ENCODE measurements at places on chromosomes 12 and 14. TPM values are rescaled to one million over a fixed set of nuclear protein-coding genes. Genes with fewer than 3 reads are reported as not detected.
A peak's percentile ranks its signal among the peaks of the same experiment; 100 is the strongest.

- no peak for DNase-seq
- no peaks in the 10 kb centered on the region for H3K4me1 ChIP-seq
- no peaks in the 10 kb centered on the region for H3K36me3 ChIP-seq
These were observed 7.8 kb downstream of the RASAL1 start for GRCh38 chr12:113127791-113128199.

GRCh38 chr14:64807551-64807950, 72.2 kb downstream of the SPTB start:
- no peaks in the 10 kb centered on the region for H3K36me3 ChIP-seq
- H3K27me3 ChIP-seq, result no peaks in the 10 kb centered on the region
- H3K4me3 ChIP-seq, result no peak overlapping the region
- DNase-seq, result no peak

The TMPRSS12 gene
- not detected for total RNA-seq

DNA sequence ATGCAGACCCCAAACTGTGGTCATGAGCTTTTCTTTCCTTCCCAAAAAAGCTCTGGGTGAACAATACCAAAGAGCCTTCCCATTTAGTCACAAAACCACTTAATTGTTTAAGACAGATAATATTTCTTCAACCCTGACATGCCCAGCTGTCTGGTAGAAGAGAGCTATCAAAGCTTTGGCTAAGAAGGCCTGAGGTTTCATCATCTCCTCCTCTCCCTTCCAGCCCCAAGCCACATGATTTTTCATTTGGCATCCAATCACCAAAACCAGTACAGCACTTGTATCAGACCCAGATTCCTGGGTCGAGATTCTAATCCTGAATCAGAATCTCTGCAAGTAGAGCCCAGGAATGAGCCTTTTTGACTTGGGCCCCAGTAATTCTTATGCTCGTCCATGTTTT, 199.6 kb upstream of the TMEM260 start:
- no peak for DNase-seq
- no peaks in the 10 kb centered on the region for H3K36me3 ChIP-seq
- H3K4me1 ChIP-seq, result no peaks in the 10 kb centered on the region
- H3K27ac ChIP-seq, result no peak overlapping the region
- H3K4me3 ChIP-seq, result no peak overlapping the region

The NGB gene
- total RNA-seq, result not detected

DNA sequence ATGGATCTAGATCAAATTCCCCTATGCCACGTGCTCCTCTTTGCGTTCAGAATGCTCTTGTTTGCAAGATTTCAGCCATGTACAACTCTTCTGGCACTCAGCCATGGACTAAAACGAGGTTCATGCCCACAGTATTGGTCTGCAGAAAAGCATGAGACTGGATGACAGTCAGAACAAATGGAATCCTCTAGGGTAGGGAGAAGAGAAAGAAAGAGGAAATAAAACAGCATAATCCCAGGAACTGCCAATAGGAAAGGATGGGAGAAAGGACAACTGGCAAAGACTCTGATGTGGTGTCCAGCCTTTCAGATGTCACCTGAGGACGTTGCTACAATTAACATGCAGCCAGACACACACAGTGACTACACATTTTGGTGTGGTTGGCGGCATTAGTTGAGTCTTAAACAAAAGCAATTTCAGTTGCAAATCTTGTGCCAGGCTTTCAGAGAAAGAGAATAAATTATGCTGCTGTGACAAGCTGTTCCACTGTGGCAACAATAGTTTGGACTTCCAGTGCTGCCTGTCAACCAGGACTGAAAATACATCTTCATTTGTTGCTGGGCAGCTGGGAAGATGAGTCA, 338.0 kb downstream of the RGS6 start:
- no peak overlapping the region for H3K4me3 ChIP-seq
- no peak overlapping the region for H3K27ac ChIP-seq
- no peaks in the 10 kb centered on the region for H3K36me3 ChIP-seq
- H3K4me1 ChIP-seq, result no peaks in the 10 kb centered on the region
- no peak for DNase-seq
- no peaks in the 10 kb centered on the region for H3K27me3 ChIP-seq

The ANGEL1 gene
- 39.4 TPM for total RNA-seq

GRCh38 chr12:109555431-109556315, 17.6 kb downstream of the MMAB start:
- no peaks in the 10 kb centered on the region for H3K36me3 ChIP-seq
- H3K27me3 ChIP-seq, result no peaks in the 10 kb centered on the region
- peaks cover 14% of the 10 kb centered on the region for H3K4me1 ChIP-seq
- no peak overlapping the region for H3K27ac ChIP-seq
- no peak overlapping the region for H3K4me3 ChIP-seq

GRCh38 chr14:77359626-77360025, 17.3 kb downstream of the TMED8 start:
- no peaks in the 10 kb centered on the region for H3K4me1 ChIP-seq
- no peaks in the 10 kb centered on the region for H3K36me3 ChIP-seq
- H3K27ac ChIP-seq, result no peak overlapping the region
- H3K27me3 ChIP-seq, result no peaks in the 10 kb centered on the region
- DNase-seq, result no peak

GRCh38 chr14:95895720-95896119, 19.1 kb downstream of the TUNAR start:
- peaks cover 9% of the 10 kb centered on the region for H3K27me3 ChIP-seq
- no peak overlapping the region for H3K4me3 ChIP-seq
- no peak for DNase-seq

The TRMT5 gene
- total RNA-seq, result 7.6 TPM

The ERBB3 gene
- 26.6 TPM for total RNA-seq

DNA sequence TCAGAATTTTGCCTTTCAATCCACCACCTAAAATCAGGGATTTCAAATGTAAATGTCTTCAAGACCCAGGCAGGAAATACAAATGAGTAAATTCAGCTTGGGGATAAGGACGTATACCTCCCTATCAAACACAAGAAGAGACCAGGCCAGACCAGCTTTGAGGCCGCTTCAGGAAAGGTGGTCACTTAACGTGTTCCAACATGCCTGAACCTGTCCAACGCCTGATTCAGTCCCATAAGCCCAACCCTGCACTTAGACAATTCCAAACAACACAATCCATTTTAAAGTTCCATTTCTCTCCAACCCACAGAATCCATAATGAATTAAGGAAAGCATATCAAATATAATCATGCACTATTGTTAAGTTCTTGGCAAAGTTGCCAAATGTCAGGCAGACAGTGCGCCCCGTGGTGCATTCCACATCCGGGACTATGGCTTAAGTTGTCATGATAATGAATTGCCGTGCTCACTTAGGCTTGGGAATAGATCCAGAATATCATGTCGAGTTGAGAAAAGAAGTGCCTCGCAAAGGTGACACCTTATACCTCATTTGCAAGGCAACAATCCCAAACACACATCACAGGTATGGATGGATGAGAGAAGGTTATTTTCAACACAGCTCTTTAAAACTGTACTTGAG, 35.5 kb downstream of the CCDC60 start:
- no peaks in the 10 kb centered on the region for H3K27me3 ChIP-seq
- peaks cover 76% of the 10 kb centered on the region for H3K4me1 ChIP-seq
- no peak for DNase-seq
- peak overlapping the region; percentile 92 for H3K27ac ChIP-seq

The GPR132 gene
- 2.0 TPM for total RNA-seq

The STYK1 gene
- total RNA-seq, result 0.74 TPM

GRCh38 chr12:131370791-131371347, 340.0 kb upstream of the SFSWAP start:
- H3K27me3 ChIP-seq, result no peaks in the 10 kb centered on the region
- no peaks in the 10 kb centered on the region for H3K36me3 ChIP-seq
- H3K27ac ChIP-seq, result no peak overlapping the region
- DNase-seq, result no peak

GRCh38 chr14:88871429-88871828, 47.0 kb downstream of the TTC8 start:
- peaks cover 13% of the 10 kb centered on the region for H3K36me3 ChIP-seq
- H3K4me1 ChIP-seq, result no peaks in the 10 kb centered on the region
- no peak for DNase-seq
- no peak overlapping the region for H3K27ac ChIP-seq
- no peak overlapping the region for H3K4me3 ChIP-seq
- no peaks in the 10 kb centered on the region for H3K27me3 ChIP-seq

DNA sequence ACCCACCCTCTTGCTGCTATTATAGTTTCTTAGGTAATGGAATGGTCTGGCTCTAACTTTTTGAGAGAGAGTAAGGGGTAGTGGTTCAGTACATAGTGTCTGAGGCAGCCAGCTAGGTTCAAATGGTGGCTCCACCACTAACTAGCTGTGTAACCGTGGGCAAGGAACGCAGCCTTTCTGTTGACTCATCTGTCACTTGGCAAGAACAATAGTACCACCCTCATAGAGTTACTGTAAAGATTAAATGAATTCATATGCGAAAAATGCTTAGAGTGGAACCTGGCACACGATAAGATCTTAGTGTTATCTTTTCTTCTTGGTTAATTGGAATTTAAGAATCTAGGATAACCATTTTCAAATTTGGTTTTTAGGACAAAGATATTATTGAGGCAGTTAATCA, 14.0 kb downstream of the CCDC62 start:
- H3K36me3 ChIP-seq, result no peaks in the 10 kb centered on the region
- H3K4me1 ChIP-seq, result no peaks in the 10 kb centered on the region
- DNase-seq, result no peak
- H3K27me3 ChIP-seq, result no peaks in the 10 kb centered on the region

DNA sequence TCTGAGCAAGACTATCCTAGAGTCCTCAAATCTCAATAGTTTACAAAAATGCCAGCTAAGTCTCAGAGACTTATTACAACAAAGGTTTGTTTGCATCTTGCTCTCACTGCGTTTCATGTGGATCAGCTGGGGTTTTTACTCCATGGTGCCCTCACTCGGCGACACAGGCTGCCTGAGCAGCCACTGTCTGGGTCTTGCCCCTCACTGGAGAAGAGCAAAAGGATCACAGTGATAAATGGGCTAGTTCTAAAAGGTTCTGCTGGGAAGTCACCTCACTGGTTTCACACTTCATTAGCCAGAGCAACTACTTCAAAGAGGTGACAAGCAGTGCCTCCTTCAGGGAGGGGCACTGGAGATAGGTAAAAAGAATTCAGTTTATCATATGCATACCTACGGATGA, 392.0 kb downstream of the RPL10L start:
- no peak overlapping the region for H3K4me3 ChIP-seq
- peaks cover 6% of the 10 kb centered on the region for H3K4me1 ChIP-seq
- no peaks in the 10 kb centered on the region for H3K36me3 ChIP-seq
- no peaks in the 10 kb centered on the region for H3K27me3 ChIP-seq

GRCh38 chr12:51850965-51851299, 2.4 kb upstream of the FIGNL2 start:
- DNase-seq, result no peak
- H3K4me3 ChIP-seq, result no peak overlapping the region
- H3K4me1 ChIP-seq, result no peaks in the 10 kb centered on the region
- no peaks in the 10 kb centered on the region for H3K27me3 ChIP-seq

Measured in cardiac muscle cell (in vitro differentiated cells and primary cell).